ENCODE measurements at places on chromosomes 4 and X.

- no peak for DNase-seq
Observed at GRCh38 chrX:73987166-73987565, 316.8 kb upstream of the ZCCHC13 start.

DNA sequence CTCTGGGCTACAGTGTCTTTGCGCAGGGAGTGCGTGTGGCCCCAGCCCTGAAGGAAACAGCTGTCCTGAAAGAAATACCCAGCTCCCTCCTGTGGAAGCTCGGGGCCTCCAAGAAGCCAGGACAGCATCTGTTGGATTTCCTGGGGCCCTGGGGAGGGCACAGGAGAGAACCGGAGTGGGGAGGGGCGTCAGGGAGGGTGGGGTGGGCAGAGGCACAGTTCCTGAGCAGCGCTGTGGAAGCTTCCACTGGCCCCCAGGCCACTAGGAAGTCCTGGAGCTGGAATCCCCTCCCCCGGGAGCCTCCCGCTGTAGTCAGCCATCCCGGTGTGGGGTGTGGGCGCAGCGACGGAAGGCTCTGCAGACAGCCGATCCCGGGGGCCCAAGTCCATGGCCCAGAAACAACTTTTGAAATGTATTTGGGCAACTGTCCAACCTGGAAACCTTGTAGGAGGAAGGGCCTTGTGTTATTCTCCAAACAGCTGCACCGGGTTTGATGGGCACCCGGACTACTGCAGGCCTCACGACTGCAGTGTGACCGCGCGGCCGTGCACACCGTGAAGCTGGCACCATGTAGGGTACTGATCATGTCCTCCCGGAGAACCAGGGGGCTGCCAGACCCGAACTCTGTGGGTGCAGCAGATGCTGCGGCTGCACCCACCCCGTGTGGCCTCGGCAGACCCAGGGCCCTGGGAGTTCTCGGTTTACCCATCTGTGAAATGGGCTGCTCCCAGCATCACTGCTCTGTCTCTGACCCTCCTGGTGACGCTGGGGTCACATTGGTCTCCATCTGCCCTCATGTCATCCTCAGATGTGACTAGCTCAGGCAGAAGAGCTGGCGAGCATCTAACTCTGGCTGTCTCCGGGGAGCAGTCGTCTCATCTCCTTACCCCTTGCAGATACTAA lies 68.5 kb upstream of the HMX1 start:
- DNase-seq: no peak

GRCh38 chr4:180951312-180951711 lies 1291.9 kb upstream of the TENM3 start:
- DNase-seq: no peak

DNA sequence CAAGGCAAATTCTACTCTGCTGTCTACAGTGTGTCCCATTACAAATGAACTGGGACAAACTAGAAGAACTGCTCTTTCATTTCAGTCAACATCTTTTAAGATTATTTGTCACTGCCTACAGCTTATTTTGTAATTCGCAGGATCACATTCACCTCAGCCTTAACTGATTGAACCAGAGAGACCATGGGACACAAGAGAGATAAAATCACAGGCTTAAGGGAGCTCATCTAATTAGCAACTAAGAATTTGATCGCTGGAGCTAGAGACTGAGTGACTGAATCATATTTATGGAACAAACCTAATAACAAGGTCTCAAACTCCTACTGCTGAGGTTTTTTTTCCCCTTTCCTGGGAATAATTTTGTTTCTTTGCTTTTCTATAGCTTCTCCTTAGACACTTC lies 898.2 kb downstream of the PCDH18 start:
- no peak for DNase-seq

DNA sequence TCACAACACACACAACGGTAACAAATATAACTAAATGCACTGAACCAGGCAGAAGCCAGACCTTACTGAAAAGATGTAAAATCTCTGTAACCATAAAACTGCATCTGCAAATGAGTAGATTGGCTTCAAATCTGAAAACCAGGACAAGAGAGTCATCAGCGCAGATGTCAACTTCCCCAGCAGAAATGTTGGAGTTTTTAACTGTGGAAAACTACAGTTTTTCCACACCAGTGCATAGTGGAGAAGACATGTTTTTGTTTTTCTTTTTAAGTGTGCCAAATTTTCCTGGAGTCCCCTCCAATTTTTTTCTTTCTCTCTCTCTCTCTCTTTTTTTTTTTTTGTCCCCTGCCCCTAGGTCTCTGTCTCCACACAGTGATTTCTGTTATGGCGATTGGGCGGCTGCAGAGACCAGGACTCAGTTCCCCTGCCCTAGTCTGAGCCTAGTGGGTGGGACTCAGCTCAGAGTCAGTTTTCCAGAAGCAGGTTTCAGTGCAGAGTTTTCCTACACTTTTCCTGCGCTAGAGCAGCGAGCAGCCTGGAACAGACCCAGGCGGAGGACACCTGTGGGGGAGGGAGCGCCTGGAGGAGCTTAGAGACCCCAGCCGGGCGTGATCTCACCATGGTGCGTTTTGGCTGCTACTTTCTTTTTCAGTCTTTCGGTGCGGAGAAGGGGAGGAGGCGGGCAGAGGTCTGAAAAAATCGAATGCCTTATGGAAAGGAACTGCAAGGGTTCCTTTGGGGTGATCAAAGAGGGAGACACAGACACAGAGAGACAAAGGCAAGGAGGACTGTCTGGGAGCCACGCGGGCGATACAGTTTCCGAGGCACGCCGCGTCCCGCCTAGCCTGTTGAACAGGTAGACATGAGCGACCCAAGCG lies at the start of gene GUCY1A1:
TSS of gene GUCY1A1 (plus strand) at position 505 of the 878 bp plus-strand sequence. CDS start 30,020 bp downstream, outside the sequence.
- DNase-seq: no peak

- no peak for DNase-seq
Observed at GRCh38 chrX:7164174-7164573, 16.2 kb upstream of the PUDP start.

- no peak for DNase-seq
Observed at GRCh38 chrX:150546711-150547153, 21.7 kb upstream of the MTM1 start.

DNA sequence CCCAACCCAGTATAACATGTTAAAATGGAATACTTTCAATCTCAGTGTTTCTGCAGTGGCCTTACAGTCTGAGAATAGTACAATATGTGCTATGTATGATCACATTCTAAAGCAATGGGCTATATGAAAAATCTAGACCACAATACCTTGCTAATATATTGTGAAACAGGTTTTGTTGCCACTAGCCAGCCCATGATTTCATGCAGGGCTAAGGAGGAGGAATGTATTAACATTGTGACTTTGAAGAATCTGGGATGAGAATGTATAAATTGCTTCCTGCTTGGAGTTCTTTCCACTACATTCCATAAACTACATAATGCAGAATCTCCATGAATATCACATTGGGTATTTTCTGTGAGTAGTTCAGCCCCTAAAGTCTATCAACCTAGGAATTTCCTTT lies 935.4 kb upstream of the GRIA3 start:
- DNase-seq: no peak

DNA sequence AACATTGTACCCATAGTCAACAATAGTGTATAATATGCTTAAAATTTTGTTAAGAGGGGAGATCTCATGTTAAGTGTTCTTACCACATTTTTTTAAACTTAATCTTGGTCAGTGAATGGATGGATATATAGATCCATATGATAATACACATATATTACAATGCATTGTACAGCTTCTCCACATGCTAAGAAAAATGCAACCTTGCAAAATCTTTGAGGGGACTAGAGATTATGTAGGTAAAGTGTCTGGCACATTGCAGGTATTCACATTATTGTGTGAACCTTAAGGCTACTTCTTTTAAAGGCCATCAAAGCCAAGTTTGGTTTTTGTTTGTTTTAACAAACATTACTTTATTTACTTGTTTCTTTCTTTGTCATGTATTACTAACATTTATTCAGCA lies 10.4 kb upstream of the GPC3 start:
- no peak for DNase-seq

DNA sequence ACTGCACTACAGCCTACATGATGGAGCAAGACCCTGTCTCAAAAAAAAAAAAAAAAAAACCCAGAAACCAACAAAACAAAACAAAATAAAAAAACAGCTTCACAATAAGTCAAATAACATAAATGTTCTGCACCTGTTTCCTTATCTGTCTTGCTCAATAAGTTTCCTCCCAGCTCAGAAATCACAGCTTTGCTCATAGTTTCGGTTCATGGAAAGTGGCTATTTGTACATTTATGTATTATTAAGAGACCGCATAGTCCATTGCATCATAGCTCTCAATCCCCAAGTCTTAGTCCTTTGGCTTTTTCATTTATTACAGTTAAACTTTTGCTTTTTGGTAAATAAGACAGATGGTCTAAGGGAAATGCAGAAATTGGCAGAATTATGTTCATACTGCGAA lies 24.4 kb upstream of the CFAP299 start:
- DNase-seq: no peak

- no peak for DNase-seq
Observed at GRCh38 chr4:140289486-140289885, 84.0 kb upstream of the SCOC start.

DNA sequence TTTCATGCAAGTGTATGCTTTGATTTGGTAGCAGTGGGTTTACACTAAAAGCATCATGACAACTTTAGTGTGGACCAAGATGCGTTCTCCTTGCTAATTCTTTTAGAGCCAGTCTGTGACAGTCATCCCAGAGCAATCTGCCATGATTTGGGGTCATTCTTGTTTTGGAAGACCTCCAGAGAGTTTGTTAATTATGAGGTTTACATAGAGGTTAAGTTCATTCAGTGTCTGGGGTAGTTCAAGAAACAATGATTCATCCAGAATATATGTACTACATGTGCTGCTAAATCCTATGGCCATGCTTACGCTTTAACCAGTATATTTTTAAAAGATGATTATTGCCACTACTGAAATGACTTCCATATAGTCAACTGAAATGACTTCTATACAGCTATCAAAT lies 328.5 kb upstream of the AGA start:
- DNase-seq: no peak

All from urothelium cell line (cell line).